ENCODE measurements at places on chromosomes 4 and X.

DNA sequence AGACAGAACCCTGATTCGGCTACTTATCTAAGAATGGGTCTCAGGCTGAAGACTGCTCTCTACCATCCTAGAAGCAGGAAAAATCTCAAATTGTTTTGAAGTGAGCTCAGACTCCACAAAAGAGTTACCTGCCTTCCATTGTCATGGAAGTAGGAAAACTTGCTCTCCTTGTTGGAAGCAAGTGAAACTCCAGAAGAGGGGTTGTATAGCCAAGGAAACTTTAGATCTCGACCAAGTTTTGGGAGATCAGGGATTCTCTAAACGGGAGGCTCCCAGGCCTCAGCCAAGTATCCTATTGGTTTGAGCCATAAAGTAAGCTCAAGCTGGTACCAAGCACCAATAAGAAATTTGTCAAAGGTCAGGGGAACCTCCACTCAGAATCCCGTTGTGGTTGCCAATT is 9.2 kb upstream of the FHDC1 start:
- no peak for DNase-seq

DNA sequence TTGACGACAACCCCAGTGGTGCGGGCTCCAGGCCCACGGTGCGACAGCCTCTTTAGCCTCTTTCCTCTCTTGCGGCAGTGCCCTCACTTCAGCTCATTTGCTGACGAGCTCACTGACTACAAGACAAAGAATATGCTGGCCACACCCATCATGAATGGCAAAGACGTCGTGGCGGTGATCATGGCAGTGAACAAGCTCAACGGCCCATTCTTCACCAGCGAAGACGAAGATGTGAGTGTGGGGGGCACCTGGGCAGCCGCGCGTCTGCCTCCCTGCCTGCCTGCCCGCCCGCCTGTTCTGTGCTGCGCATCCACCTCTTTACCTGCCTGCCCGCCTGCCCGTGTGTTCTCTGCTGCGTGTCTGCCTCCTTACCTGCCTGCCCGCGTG is 9.2 kb downstream of the PDE6B start:
- DNase-seq = no peak

DNA sequence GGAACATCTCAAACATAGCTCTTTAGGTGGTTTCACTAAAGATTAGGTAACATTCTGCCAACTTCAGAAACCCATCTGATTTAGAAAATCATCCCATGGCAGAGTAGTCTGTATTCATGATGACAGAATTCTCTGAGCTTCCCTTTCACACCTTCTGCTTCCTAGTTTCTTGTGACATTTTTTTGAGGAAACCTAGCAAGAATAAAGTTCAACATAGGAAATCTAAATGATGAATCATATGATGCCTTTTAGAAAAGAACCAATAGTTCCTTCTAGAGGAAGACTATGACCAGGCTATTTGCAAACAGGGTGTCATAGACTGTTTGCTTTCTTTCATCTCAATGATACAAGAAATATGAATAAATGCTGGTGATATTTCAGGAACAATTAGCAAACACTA is 49.8 kb upstream of the CAMK2D start:
- DNase-seq = no peak

DNA sequence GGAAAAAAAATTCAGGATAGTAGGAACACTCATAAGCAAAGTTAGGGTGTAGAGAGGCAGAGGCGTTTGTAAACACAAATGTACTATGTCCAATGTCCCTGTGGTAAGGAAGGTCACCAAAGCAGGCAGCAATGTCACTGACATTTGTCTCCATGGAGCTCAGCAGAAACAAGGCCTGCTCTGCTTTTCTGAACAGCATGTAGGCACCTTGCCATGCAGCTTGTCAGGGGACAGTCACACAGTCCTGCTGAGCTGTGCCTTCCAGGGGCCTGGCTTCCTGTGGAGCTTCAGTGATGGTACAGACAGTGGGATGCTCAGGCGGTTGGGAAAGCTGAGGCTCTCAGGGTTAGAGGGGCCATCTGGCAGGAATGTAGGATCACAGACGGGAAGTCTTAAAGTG is 74.5 kb upstream of the HS3ST1 start:
- no peak for DNase-seq

DNA sequence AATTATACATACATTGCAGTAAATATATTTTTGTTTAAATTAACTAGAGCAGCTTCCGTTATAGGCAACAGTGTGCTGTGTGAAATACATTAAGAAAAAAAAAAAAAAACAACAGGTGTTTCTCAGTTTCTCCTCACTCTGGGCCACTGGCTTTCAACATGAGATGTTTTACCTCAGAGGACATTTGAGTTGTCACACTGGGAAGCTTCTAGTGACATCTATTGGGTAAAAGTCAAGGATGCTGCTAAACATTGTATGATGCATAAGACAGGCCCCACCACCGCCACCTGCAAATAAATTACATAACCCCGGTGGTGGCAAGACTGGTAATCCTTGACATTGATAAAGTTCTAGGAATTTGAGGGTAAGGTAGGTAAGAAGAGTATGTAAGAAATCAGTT is 1512.2 kb downstream of the C4orf33 start:
- no peak for DNase-seq

- no peak for DNase-seq
Measured at GRCh38 chrX:26253526-26253925, 37.6 kb downstream of the MAGEB5 start.

- DNase-seq = no peak
Measured at GRCh38 chr4:140866492-140867005, 110.4 kb upstream of the TBC1D9 start.

GRCh38 chrX:55787063-55787462 is 69.5 kb downstream of the RRAGB start:
- DNase-seq = no peak

- DNase-seq = no peak
Measured at GRCh38 chrX:105458846-105459245, 238.4 kb upstream of the TEX13A start.

GRCh38 chrX:115459883-115460880 is 100.8 kb upstream of the PLS3 start:
- no peak for DNase-seq

GRCh38 chrX:28997706-28998463 is 410.6 kb downstream of the IL1RAPL1 start:
- DNase-seq = no peak

DNA sequence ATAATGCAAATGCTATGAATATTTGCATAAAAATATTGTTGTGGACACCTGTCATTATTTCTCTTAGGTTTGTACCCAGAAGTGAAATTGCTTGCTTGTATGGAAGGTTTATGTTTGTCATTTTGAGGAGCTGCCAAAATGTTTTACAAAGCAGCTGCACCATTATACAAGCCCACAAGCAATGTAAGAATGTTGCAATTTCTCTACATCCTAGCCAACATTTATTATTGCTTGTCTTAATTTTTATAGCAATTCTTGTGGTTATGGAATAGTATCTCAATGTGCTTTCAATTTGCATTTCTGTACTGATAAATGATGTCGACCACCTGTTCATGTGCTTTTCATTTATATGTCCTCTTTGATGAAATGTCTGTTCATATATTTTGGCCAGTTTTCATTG is 18.7 kb upstream of the RBMX start:
- DNase-seq = no peak

- DNase-seq = peak; percentile 96
Measured at GRCh38 chr4:121800961-121801714, at the start of gene EXOSC9. TSS of gene EXOSC9 (plus strand) at chr4:121801323. CDS start at chr4:121801425, 102 bp downstream.

GRCh38 chr4:156950948-156951347 is 20.7 kb downstream of the PDGFC start:
- no peak for DNase-seq

- DNase-seq = no peak
Measured at GRCh38 chr4:154234576-154234975, 257.0 kb downstream of the DCHS2 start.

GRCh38 chr4:48862038-48862437 is 31.1 kb downstream of the OCIAD1 start:
- DNase-seq = no peak

DNA sequence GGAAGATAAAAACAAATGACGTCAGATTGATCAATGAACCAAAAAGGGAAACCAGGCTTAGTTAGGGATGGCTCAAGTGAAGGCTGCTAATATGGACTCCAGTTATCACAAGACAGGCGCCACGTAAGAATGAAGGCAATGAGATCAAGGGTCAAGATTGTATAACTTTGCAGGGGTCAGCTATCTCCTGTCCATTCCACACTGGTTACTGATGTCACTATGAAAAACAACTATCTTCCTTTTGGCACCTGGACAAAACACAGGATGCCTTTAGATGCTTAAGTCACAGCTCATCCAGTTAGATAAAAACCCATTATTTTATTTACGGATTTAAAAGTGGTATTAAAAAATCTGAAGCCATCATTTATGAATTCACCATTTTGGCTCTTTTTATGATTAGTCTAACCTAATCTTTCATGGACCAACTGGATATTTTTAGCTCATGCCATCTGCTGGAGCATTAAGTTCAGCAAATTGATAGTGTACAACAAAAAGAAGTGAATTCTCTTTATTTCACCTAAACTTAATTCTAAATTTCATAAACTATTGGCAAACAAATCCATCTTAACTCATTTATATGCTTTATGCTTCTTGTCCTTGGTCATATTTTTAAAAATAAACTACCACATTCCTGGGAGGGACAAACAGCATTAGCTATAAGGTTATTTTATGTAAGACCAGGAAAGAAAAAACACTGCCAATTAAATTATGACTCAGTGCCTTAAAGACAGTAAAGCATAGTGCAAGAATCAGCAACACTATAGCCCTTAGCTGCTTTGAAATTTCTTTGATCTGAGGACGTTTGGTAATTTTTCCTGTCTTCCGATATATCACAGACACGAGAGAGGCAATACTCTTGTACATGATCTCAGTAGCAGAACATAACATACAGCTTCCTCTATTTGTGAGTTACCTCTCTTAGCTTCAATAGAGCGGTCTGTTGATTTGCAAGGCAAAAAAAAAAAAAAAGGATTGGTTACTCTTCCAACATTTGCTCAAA is 27.0 kb downstream of the DHX15 start:
- no peak for DNase-seq

DNA sequence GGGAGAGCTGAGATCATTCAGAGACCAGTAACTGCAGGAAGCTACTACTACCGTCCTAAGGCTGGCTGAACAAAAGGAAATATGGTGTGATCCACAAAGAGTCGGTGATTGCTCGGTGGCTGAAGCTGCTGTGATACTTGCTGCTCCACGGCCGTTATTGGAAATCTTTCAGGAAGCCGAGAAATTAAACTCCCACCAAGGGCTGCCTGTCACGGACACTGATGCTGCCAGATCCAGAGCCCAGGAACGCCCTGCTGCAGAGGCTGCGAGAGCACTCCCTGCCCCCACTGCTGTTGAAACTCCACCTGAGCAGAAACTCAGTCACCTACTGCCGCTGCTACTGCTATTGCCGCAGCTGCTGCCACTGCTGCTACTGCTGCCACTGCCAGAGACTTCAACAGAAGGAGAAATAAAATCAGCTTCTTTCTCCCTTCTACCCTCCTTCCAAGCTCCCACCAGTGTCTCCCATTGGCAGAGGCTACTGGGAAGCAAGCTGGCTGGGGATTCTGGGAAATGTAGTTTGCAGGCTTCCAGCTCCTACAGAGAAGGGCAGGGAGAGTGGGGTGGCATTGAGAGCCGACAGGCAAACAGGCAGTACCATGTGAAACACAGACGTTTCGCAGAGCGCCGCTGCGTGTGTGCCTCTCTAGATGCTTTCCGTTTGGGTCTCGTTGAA is 126.0 kb upstream of the ENPP6 start:
- DNase-seq = no peak

- DNase-seq = no peak
Measured at GRCh38 chr4:4490041-4490440, 51.8 kb downstream of the STX18 start.

DNA sequence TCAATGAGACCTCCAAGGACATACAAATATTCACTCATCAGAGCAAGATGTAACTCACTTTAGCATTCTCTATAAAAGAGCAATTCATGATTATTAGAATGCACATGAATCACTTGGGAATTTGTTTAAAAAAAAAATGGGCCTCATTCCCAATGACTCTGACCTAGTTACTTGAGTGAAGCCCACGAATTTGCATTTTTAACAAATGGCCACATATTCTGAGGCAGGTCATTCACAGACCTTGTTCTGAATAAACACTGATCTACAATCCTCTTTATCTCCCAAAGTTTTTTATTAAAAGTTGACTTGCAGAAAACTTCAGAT is 255.1 kb upstream of the VEGFC start:
- no peak for DNase-seq

GRCh38 chr4:67371615-67372014 is 173.7 kb downstream of the CENPC start:
- DNase-seq = no peak

GRCh38 chr4:80153874-80154544 is 43.3 kb upstream of the PRDM8 start:
- DNase-seq = no peak

GRCh38 chr4:122978109-122978508 is 55.7 kb upstream of the NUDT6 start:
- no peak for DNase-seq

GRCh38 chrX:133302775-133303445 is 84.8 kb upstream of the TFDP3 start:
- DNase-seq = no peak

- no peak for DNase-seq
Measured at GRCh38 chr4:26879805-26880204, 19.2 kb downstream of the STIM2 start.

- no peak for DNase-seq
Measured at GRCh38 chr4:153142700-153143438, 61.4 kb upstream of the TRIM2 start.

DNA sequence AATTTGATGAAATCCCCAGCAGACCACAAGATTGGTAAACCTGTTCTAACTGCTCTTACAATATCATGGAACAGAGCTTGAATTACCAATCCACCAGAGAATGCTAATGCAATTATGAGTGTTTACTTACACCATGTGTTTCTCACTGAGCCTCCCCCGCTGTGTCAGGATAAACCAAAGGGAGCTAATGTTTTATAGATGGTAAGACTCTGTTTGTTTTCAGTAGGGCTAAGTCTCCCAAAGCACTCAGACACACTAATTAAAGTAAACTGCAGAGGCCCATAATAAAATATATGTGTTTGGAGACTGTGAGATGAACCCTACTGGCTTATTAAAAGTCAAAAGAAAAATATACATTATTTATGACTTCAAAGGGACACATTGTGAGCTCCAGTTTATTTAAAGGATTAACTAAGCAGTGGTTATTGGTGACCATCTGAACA is 261.7 kb upstream of the FAM241A start:
- no peak for DNase-seq

GRCh38 chrX:71111921-71112431 is 599 bp upstream of the IL2RG start:
- DNase-seq = no peak
